GOT3 (cell line): ENCODE measurements at places on chromosomes 2 and 18.

- DNase-seq = no peak
These were observed 457.8 kb upstream of the MEX3C start for GRCh38 chr18:51655327-51655698.

- DNase-seq = no peak
These were observed 2.3 kb upstream of the KIF1A start for GRCh38 chr2:240822280-240822847.

- no peak for DNase-seq
These were observed 20.4 kb downstream of the TSHZ1 start for GRCh38 chr18:75231053-75231406.

DNA sequence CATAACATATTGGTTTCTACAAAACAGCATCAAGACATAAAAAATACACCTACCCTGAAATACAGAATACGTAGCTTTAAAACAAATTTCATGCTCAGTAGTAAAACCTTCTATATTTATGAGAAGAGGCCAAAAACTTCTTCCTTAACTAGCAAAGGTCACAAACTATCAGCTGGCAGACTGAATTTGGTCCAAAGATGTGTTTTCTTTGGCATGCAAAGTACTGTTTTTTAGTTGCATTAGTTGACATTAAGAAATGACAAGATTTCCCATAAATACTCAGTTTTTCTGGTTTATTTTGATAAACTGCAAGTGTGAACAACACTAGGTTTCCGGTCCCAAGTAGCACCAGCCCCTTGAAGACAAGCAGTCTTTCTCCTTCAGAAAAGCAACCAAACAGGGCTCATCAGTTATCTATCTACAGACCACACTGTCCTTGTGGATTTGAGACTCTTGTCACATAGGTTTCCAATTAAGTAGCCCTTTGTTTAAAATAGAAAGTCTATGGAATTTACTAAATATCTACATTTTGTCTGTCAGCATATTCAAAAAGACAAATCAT lies 35.6 kb downstream of the SLC25A12 start:
- no peak for DNase-seq

- DNase-seq = no peak
These were observed 150.2 kb upstream of the ZEB2 start for GRCh38 chr2:144670080-144670479.

DNA sequence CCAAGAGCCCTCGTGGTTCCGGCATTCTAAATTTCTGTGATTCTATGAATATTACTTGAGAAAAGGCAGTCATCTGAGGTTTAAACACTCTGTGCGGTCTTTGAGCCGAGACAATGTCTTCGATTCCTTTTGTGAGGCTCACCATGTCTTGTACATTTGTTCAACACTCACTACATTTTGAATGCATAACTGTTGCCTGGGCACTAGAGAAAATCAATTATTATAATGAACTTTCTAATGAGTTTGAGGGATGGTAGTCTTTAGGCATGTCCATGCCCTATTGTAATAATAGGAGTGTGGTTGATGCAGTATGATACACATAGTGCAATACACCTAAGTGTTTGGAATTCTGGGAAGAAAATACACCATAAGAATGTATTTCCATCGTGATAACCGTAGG lies 703.4 kb downstream of the MBD2 start:
- DNase-seq = no peak

- no peak for DNase-seq
These were observed 18.5 kb upstream of the SERPINB12 start for GRCh38 chr18:63523660-63524059.

DNA sequence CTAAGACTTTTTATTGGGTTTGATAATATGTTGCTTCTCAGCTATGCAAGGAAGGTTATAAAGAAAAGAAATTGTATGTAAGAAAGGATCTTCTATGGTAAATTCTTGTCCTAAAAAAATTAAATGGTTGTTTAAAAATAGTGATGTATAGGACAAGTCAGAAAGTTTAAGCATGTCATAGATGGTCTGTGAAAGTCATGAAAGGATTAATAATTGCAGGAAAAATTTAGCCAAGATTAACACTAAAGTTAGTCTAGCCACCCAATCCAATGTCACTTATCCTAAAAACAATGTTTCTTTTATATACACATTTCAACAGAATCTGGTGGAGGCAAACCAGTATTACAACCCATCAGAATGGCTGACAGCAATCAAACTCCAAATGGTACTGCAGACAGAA lies 1046.7 kb upstream of the SLC39A10 start:
- no peak for DNase-seq

DNA sequence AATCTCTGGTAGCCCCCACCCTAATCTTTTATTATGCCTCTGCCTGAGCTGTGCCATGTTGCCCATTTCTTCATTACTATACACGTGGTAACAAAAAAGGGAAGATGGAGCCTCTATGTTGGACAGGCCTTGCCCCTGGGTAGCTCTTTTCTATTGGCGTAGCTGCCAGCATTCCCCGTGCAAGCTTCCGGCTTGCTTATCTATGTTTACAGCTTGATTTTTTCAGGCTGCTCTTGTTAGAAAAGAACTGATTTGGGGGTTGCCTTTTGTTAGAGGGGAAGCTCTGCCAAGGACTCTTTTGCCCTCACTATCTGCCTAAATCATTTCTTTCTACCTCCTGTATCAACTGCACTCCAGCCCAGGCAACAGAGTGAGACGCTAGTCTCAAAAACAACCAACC lies 45.5 kb upstream of the ZSWIM2 start:
- DNase-seq = no peak

DNA sequence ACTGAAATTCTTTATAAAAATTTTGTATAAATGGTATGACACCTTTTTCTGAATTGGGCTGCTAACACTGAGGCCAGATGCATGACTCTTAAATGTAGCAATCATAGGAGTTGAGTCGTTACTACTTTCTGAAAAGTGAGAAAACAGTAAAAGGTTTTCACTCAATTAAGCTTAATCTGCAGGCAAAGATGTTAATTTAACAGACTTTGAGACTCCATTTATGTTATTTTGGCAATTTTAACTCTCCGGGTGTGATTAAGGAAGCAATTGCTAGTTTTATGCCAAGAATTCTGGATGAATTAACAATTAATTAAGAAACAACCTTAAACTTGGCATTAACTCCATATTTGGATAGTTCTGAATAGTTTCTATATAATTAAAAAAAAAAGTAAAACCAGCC lies 104.3 kb downstream of the AGPS start:
- no peak for DNase-seq

- DNase-seq = no peak
These were observed 27.3 kb upstream of the DSC2 start for GRCh38 chr18:31129398-31130115.
